ENCODE measurements at places on chromosomes 5 and 9.

- DNase-seq: no peak
Observed at GRCh38 chr5:72619251-72619650, 112.0 kb upstream of the ZNF366 start.

- DNase-seq: no peak
Observed at GRCh38 chr9:81631218-81631745, 58.1 kb downstream of the TLE1 start.

GRCh38 chr9:98075332-98075805 lies 18.8 kb downstream of the NANS start:
- DNase-seq: peak; percentile 4

GRCh38 chr9:136719195-136719880 lies 7.0 kb downstream of the DIPK1B start:
- no peak for DNase-seq

DNA sequence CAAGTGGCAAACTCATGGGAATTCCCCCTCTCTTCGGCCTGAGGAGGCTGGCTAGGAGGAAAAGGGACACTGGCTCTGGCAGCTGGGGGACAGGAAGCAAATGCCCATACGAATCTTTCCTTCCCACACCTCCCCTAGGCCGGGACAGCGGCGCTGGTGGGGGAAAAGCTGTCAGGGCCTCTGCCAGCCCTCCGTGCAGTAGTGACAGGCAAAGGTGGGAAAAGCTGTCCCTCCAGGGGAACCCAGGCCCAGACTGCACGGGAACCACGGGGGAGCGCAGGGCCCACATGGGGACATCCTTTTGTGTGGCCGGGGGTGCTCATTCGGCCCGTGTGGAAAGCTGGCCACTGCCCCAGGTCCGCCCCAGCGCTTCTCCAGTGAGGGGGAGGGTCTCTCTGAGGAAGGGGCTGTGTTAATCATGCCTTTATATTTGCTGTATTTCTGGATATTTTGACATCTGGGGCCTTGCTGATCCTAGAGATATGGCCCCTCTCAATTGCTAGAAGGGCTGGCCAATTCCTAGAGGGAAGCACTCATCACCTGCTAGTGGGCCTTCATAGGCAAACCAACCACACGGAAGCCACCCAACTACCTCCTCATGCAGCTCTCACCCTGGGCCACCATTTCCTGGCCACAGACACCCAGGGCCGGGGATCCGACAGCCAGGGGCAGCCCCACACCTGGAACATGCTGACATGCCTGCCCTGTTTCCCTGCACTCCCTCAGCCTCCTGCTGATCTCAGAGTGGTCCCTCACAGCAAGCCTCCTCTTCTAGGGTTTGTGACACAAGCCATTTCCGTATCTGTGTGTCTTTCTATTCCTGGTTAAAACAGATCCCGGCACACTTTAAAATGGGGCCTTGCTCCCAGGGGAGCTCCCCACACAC lies 138.8 kb downstream of the ROR2 start:
- no peak for DNase-seq

DNA sequence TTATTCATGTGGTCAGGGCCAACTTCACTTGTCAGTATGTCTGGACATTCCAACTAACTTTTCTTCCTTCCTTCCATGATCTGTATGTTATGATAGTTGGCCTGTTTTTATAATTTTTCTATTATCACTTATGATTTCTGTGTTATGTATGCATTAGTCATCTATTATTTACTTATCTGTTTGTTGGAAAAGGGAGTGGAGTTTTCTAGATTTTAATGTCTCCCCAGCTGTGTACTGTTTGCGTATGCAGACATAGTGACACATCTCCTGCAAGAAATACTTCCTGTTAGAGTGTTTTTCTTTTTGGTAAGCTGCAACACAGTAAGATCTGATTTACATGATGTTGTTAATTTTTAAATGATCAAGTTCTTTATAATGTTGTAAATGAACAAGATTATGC lies 8.7 kb upstream of the INSYN2B start:
- DNase-seq: no peak

DNA sequence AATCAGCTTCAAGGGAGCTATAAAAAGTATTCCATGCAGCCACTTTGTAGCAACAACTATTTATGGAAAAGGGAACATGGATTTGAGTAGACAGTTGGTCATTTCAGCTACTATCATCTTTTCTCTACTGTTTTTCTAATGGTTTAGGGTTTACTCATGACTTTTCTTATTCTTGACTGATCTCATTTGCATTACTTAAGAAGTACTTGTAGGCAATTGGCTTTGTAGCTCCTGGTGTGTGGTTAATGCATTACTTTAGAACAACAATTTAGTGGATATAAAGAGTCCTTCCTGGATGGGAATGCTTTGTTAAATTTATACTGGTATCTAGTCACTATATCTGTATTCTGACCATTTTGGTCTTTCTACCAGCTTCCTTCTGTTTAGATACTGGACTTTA lies 59.8 kb upstream of the NTRK2 start:
- DNase-seq: no peak

DNA sequence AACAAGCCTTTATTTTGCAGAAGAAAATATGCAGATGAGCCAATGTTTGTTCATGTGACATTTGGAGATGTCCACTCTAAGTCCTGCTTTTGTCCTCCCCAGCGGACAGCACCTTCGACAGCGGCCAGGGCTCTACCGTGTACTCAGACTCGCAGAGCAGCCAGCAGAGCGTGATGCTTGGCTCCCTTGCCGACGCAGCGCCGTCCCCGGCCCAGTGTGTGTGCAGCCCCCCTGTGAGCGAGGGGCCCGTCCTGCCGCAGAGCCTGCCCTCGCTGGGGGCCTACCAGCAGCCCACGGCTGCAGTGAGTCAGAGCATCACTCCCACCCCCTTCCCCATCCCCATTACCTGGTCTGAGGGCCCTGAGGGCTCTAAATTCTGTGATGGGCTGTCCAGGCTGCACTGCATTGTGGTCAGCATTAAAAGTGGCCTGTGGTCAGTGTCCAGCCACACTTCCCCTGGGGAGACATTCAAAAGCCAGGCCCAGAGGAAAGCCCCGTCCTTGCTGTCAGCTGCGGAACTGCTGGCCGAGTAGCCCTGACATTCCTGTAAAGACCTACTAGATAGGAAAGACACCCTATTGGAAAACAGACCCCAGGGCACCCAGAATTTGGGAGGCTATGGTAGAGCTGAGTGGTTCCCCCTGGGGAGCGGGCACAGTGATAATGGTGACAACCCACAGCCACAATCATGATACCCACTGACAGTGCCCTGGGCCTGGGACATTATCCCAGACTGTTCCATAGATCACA lies 69.0 kb downstream of the WNK2 start:
- no peak for DNase-seq

DNA sequence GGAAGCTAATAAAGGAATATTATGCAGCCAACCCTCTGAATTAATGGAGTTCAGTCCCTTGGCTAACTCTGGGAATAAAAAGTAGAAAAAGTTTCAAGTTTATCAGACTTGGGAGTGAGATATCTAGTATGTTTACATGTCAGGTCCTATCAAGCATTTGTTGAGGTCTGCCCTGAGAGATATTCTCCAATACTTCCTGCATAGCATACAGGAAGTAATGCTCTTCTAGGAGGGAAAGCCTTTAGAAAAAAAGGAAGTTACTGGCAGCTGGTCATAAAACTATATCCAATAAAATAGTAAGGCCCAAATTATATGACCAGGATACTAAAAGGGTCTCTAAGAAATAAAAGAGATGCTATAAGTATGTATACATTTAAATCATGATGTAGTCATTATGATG lies 594.1 kb upstream of the FTMT start:
- DNase-seq: no peak

DNA sequence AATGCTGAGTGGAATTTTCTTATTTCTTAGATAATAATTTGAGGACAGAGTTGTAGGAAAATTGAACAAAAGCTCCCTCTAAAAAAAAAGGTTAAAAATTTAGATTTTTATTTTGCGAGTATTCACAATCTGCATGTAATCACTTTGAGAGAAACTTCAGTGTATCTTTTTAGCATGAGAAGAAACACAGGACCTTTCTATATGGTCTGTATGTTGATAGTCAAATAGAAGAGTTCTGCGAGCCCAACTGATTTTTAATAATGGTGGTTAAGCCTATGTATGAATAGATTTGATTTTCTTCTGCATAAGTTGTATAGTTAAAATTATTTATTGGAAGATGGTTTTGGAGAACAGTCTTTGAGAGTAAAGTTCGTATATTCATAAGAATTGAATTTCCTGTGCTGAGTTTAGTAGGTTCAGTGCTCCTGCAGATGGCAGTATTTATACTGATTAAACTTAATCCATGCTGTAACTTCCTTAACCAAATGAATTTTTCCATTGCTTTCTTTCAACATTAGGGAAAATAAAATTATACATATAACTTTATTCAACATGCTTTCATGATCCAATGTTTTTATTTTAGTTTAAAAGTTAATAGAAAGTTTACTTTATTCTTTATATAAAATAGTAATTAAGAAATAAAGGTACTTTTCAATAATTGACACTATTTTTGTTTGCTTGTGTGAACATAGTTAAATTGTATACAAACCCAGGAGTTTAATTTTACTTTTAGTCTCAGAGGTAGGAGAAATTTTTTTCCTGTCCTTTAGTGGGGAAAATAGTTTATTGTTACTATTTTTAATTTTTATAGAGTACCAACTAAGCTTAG lies 19.6 kb downstream of the TCERG1 start:
- DNase-seq: no peak

DNA sequence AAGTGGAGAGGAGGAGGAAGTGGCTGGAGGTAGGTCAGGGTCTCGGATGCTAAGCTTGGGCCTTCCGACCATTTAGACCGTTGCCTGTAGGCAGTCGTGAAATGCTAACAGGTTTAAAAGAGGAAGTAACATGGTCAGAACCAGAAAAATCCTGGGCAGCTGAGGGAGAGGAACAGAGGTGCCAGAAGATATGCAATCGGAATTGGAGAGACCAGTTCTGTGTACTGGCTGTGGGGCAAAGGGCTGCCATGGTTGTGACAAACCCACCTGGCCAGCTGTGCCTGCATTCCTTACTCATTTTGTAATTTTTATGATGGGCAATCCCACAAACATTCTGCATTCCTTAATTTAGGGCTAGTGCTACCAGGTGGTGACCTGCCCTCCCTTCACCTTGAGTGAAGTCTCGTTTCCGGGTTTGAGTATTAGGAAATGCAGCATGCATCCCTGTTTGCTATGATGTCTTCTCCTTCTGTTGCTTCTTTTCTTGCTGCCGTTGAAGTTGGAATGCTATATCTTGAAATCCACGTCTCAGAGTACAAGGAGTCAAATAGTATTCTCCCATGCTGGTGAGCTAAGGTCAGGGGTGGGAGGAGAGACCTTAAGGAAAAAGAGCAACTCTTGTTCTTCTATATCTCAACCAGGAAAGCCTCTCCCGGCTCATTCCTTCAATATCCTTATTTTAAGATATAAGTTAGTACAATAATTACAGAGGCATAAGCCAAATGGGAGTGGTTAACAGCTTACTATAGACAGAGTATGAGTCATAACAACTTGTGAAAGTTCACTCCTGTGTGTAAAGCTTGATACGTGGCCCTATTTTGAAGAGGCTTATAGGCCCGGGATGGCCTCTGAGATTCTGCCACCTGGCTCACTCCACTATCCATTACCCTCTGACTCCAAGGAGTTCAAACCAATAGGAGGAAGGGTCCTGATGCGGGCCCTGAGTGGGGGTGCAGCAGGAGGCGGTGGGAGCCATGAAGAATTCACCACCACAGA lies 37.0 kb downstream of the B4GALT1 start:
- DNase-seq: no peak

- DNase-seq: peak; percentile 28
Observed at GRCh38 chr5:113022661-113023060, 46.1 kb downstream of the DCP2 start.

DNA sequence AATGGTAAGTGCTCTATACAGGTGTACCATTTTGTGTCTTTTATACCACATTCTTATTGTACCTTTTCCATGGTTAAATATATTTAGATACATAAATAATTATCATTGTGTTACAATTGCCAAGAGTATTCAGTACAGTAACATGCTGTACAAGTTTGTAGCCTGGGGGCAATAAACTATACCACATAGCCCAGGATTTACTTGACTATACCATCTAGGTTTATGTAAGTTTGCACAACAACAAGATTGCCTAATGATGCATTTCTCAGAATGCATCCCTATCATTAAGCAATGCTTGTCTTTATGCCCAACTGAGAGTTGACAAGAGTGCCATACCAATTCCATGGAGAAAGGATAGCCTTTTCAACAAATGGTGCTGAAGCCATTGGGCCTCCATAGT lies 136.7 kb upstream of the PJA2 start:
- DNase-seq: no peak

- DNase-seq: no peak
Observed at GRCh38 chr9:26244661-26245451, 566.6 kb upstream of the TUSC1 start.

DNA sequence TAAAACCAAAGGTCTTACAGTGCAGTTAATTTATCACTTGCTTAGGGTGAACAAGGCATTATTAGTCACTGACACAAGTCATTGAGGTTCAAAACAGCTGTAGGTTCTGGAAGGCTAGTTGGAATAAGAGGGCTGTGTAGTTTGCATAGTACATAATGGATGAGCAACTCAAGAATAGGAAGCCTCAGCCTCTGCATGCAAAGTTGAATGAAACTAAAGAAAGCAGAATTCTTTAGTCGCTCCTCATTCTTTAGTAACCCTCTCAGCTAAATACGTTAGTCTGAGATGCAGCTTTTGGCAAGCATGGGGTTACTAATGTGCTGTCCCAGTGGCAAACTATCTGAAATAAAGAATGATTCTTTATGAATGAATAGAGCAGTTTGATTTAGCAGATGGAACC lies 74.2 kb downstream of the ADGRV1 start:
- DNase-seq: no peak

DNA sequence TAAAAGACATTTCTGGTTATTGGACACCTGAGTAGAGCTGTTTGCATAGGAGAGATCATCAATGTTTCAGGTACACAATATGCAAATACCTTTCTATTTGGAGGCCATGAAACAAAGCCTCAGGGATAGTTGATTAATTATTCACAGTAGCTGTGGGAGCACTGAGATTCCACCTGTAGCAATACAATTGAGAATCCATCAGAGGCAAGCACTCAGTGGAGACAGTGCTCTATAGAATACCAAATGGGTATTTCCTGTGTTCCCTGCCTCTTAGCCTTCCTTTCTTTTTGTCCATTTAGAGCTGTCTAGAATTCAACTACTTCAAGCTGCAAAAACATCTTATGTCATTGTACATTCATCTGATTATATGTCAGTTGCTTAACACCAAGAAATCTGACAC lies 1754.0 kb upstream of the ACO1 start:
- no peak for DNase-seq

DNA sequence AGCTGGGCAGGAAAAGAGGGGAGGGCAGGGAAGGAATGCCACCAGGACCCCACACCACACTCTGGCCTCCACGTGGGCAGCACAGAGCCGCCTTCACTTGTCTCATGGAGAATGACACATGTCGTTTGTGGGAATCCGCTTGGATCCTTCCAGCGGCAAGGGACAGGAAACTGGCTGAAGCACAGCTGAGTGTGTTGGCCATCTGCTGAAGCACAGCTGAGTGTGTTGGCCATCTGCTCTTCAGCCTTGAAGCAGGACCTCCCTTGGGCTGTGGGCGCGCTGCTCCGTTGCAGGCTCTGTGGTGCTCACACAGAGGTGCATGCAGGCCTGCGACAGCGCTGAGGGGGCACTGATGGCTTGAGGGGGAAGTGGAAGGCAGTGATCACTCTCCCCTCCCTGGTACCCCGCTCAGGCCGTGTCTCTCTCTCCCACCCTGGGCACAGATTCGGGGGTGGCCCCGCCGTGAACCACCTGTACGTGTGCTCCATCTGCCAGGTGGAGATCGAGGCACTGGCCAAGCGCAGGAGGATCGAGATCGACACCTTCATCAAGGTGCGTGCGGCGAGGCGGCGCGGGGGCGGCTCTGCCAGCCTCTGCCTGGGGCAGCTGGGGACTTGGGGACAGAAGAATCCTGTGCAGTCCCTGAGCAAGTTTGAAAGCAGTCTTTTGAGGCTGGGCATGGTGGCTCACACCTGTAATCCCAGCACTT lies 40.6 kb downstream of the USP20 start:
- no peak for DNase-seq
